ENCODE measurements at places on chromosomes 2 and 18. TPM values are rescaled to one million over a fixed set of nuclear protein-coding genes. Genes with fewer than 3 reads are reported as not detected.

DNA sequence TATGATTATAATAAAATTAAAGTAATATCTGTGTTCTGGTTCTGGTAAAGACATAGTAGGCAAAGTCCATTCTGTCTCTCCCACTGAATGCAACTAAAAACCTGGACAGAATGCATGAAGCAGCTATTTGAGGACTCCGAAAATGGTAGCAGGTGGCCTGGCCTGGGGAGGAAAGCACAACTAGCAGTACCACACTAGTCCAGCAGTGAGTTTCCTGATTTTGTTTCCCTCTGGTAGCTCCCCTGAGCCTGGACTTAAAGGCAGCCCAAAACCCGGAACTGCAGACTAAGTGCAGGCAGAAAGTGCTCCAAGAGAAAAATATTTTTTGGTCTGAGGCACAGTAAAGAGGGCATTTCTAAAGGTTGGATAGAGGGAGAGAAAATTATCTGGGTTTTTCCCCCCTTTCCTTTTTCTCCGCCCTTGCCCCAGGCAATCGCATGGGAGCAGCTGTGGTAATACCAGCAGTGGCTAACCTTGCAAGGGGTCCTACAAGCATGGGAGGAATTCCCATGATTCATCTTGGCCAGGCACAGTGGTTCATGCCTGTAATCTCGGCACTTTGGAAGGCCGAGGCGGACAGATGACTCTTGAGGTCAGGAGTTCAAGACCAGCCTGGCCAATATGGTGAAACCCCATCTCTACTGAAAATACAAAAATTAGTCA is 32.3 kb downstream of the ASXL2 start:
- H3K27ac ChIP-seq: no peak overlapping the region
- H3K36me3 ChIP-seq: peaks cover 9% of the 10 kb centered on the region
- no peak overlapping the region for H3K4me3 ChIP-seq
- no peaks in the 10 kb centered on the region for H3K27me3 ChIP-seq
- H3K4me1 ChIP-seq: peaks cover 11% of the 10 kb centered on the region
- no peak for DNase-seq

GRCh38 chr18:29160170-29160569 is 983.2 kb upstream of the CDH2 start:
- H3K27ac ChIP-seq: no peak overlapping the region
- H3K4me1 ChIP-seq: no peaks in the 10 kb centered on the region
- DNase-seq: no peak
- H3K4me3 ChIP-seq: no peak overlapping the region
- H3K27me3 ChIP-seq: no peaks in the 10 kb centered on the region
- no peaks in the 10 kb centered on the region for H3K36me3 ChIP-seq

Gene DOK6
- not detected for total RNA-seq

DNA sequence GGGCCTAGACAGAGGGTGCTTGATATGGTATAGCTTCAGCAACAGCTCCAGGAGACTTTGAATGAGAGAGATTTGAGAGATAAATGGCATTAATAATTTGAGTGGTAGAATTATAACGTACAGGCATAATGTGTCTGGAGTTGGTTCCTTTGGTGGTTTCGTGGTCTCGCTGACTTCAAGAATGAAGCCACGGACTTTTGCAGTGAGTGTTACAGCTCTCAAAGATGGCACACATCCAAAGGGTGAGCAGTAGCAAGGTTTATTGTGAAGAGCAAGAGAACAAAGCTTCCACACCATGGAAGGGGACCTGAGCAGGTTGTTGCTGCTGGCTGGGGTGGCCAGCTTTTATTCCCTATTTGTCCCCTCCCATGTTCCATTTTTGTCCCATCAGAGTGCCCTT is 23.1 kb downstream of the PDCD1 start:
- H3K27me3 ChIP-seq: peaks cover 26% of the 10 kb centered on the region
- no peak for DNase-seq
- H3K27ac ChIP-seq: no peak overlapping the region

GRCh38 chr2:219453671-219454590 is 19.3 kb downstream of the SPEG start:
- no peak overlapping the region for H3K4me3 ChIP-seq
- no peaks in the 10 kb centered on the region for H3K36me3 ChIP-seq
- peaks cover 6% of the 10 kb centered on the region for H3K27me3 ChIP-seq
- H3K4me1 ChIP-seq: peaks cover 32% of the 10 kb centered on the region
- no peak overlapping the region for H3K27ac ChIP-seq

DNA sequence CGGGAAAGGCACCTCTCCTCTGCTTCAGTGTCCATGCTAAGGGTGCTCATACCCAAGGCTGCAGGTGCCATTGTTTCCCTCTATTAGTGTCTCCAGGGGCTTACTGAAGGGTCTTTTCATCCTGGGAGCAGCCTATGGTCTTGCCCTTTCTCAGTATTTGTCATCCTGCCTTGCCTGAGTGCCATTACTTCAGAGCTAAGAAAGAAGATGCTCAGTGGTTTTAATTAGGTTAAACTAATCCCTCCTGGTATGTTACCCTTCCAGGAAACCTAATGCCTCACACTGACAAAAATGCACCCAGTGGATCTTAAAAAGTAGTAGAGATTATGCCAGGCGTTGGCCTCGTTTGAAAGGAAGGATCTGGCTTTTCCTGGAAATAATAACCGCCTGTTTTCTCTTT is 151.4 kb downstream of the LRRTM1 start:
- peaks cover 6% of the 10 kb centered on the region for H3K27me3 ChIP-seq
- no peak overlapping the region for H3K4me3 ChIP-seq
- H3K27ac ChIP-seq: no peak overlapping the region
- H3K36me3 ChIP-seq: no peaks in the 10 kb centered on the region

- H3K4me3 ChIP-seq: no peak overlapping the region
- H3K27ac ChIP-seq: no peak overlapping the region
- peaks cover 5% of the 10 kb centered on the region for H3K27me3 ChIP-seq
These were observed 29.0 kb upstream of the EPAS1 start for GRCh38 chr2:46268196-46268595.

- no peaks in the 10 kb centered on the region for H3K36me3 ChIP-seq
- no peak overlapping the region for H3K27ac ChIP-seq
- no peak for DNase-seq
- no peaks in the 10 kb centered on the region for H3K4me1 ChIP-seq
- no peak overlapping the region for H3K4me3 ChIP-seq
- H3K27me3 ChIP-seq: no peaks in the 10 kb centered on the region
These were observed 405.4 kb downstream of the CDH2 start for GRCh38 chr18:27771571-27771970.

- no peak overlapping the region for H3K4me3 ChIP-seq
- no peak for DNase-seq
- peak overlapping the region; percentile 78 for H3K27ac ChIP-seq
These were observed 22.8 kb downstream of the NFE2L2 start for GRCh38 chr2:177241711-177242120.

- H3K4me3 ChIP-seq: no peak overlapping the region
- no peaks in the 10 kb centered on the region for H3K4me1 ChIP-seq
- H3K27me3 ChIP-seq: no peaks in the 10 kb centered on the region
- no peak overlapping the region for H3K27ac ChIP-seq
These were observed 15.7 kb downstream of the ARMC9 start for GRCh38 chr2:231213931-231214642.

DNA sequence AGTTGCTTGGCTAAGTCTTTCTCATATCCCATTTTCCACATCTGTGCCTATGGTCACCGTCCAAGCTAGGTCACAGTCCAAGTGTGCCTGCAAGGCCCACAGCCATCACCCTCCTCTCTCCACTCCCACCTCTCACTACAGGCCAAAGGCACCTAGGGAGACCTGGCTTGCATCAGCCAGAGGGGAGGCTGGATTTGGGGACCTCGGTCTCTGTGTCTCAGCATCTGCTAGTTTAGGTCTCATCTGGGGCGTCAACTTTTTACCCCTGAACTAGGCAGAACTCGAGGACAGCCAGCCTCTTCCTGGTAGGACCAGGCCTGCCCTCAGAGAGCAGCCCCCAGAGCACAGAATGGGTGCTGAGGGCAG is 217.1 kb downstream of the DYSF start:
- H3K4me1 ChIP-seq: no peaks in the 10 kb centered on the region
- no peaks in the 10 kb centered on the region for H3K36me3 ChIP-seq
- DNase-seq: no peak

DNA sequence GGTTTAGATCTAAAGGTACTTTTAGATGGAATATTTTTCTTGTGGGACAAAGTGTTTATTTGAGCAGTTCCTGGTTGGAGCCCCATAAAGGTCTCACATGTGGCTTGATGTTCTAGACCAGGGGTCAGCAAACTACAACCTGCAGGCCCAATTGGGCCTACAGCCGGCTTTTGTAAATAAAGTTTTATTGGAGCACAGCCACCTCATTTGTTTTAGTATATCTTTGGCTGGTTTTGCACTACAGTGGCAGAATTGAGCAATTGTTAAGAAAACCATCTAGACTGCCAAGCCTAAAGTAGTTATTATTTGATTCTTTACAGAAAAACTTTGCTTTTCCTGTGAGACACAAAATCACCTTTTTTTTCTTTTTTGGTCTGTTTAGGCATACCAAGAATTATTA is 41.6 kb downstream of the NDC80 start:
- no peak for DNase-seq
- H3K27me3 ChIP-seq: no peaks in the 10 kb centered on the region
- no peak overlapping the region for H3K4me3 ChIP-seq
- H3K27ac ChIP-seq: no peak overlapping the region
- peaks cover 67% of the 10 kb centered on the region for H3K36me3 ChIP-seq
- H3K4me1 ChIP-seq: peaks cover 6% of the 10 kb centered on the region

Gene YIPF4
- total RNA-seq: 32.6 TPM

DNA sequence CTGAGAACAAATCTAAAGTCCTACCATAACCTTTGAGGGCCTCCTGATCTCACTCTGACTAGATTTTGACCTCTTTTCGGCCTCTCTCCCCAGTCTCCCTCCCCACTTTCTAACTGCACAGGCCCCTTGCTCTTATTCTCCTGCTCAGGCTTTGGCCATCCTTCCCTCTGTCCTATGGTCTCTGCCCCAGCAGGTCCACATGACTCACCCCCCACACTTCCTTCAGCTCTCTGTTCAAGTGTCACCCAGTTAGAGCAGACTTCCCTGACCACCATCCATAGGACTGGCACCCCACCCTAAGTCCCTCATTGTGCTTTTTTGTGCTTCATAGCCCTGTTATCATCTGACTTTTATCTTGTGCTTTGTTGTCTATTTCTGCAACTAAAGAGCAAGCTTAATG is 41.2 kb upstream of the NT5C1B start:
- no peak overlapping the region for H3K4me3 ChIP-seq
- no peak overlapping the region for H3K27ac ChIP-seq
- peaks cover 41% of the 10 kb centered on the region for H3K36me3 ChIP-seq

Gene DPY30
- total RNA-seq: 69.4 TPM

- no peaks in the 10 kb centered on the region for H3K27me3 ChIP-seq
- no peak overlapping the region for H3K4me3 ChIP-seq
- H3K27ac ChIP-seq: no peak overlapping the region
- DNase-seq: no peak
These were observed 400.6 kb upstream of the CHST9 start for GRCh38 chr18:27585602-27586173.

DNA sequence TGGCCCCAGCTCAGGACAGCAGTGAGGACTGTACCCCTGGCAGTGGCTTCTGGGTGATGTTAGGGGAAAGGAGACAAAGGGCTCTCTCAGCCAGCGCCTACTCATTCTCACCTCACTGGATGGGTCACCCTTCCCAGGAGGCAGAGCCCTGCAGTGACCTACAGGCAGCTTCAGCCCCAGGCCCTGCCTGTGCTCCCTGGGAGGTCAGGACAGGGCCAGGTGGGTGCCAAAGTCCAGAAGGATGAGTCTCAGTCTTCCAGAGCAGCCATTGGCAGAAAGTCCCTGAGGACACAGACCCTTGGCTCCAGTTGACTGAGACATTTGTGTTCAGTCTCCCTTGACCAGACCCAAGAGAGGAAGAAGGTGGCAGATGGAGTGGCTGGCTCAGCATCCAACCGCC is 75.1 kb downstream of the TEX51 start:
- DNase-seq: no peak
- H3K27ac ChIP-seq: no peak overlapping the region
- H3K36me3 ChIP-seq: no peaks in the 10 kb centered on the region
- H3K4me1 ChIP-seq: peaks cover 11% of the 10 kb centered on the region
- peaks cover 37% of the 10 kb centered on the region for H3K27me3 ChIP-seq

GRCh38 chr2:23525137-23525765 is 140.3 kb downstream of the KLHL29 start:
- peaks cover 10% of the 10 kb centered on the region for H3K4me1 ChIP-seq
- no peak for DNase-seq
- no peaks in the 10 kb centered on the region for H3K36me3 ChIP-seq
- H3K27me3 ChIP-seq: peaks cover 3% of the 10 kb centered on the region

- H3K27ac ChIP-seq: no peak overlapping the region
- no peak for DNase-seq
- no peak overlapping the region for H3K4me3 ChIP-seq
- no peaks in the 10 kb centered on the region for H3K4me1 ChIP-seq
These were observed 312.6 kb upstream of the GALNT5 start for GRCh38 chr2:156944871-156945270.

GRCh38 chr2:20634507-20635112 is 16.3 kb downstream of the HS1BP3 start:
- H3K4me3 ChIP-seq: no peak overlapping the region
- no peak overlapping the region for H3K27ac ChIP-seq
- no peaks in the 10 kb centered on the region for H3K4me1 ChIP-seq

Gene SERPINB10
- not detected for total RNA-seq

Gene CNDP1
- total RNA-seq: not detected

DNA sequence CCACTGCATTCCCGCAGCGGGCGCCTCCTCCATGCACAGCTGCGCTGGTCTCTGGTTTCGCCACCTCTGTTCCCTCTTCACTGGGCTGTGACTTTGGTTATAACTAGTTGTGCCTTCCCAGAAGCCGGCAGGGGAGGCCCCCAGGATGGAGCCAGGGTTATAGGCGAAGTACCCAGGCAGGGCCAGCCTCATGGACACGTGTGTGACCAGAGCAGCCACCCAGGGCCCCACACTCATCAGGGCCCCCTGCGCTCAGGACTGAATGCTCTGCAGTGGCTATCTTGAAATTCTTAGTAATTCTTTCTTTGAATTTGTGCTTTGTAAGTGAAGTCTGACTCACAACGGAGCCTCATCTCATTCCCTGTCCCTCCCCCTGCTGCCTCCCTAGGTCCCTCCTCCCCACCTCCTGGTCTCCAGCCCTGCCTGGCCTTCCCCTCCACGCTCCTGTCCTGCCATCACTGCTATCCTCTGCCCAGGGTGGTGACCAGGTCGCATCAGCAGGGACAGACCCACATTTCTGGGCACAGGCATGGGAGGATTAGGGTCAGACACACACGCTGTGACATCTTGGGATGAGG is 38.1 kb upstream of the LBH start:
- no peaks in the 10 kb centered on the region for H3K36me3 ChIP-seq
- H3K27me3 ChIP-seq: no peaks in the 10 kb centered on the region
- H3K4me3 ChIP-seq: no peak overlapping the region
- H3K27ac ChIP-seq: no peak overlapping the region
- DNase-seq: no peak

GRCh38 chr2:17355608-17356329 is 162.5 kb downstream of the RAD51AP2 start:
- no peaks in the 10 kb centered on the region for H3K4me1 ChIP-seq
- no peak overlapping the region for H3K4me3 ChIP-seq
- no peaks in the 10 kb centered on the region for H3K36me3 ChIP-seq
- DNase-seq: no peak
- no peaks in the 10 kb centered on the region for H3K27me3 ChIP-seq

- no peaks in the 10 kb centered on the region for H3K36me3 ChIP-seq
- no peak overlapping the region for H3K27ac ChIP-seq
- DNase-seq: no peak
- H3K4me3 ChIP-seq: no peak overlapping the region
- H3K27me3 ChIP-seq: no peaks in the 10 kb centered on the region
These were observed 589.6 kb upstream of the KLHL29 start for GRCh38 chr2:22795287-22795866.

- H3K27me3 ChIP-seq: no peaks in the 10 kb centered on the region
- H3K4me1 ChIP-seq: no peaks in the 10 kb centered on the region
- peaks cover 3% of the 10 kb centered on the region for H3K36me3 ChIP-seq
- no peak overlapping the region for H3K27ac ChIP-seq
These were observed 171.4 kb upstream of the EPAS1 start for GRCh38 chr2:46125798-46126197.

All from activated naive CD8-positive, alpha-beta T cell treated with anti-CD3 and anti-CD28 coated beads for 36 hours (primary cell).